Stimulated activated CD8-positive, alpha-beta memory T cell treated with anti-CD3 and anti-CD28 coated beads, Interleukin-4, amount 100 ng/mL, for 4 hours (primary cell): ENCODE measurements at places on chromosomes 4 and X.
A peak's percentile ranks its signal among the peaks of the same experiment; 100 is the strongest.

DNA sequence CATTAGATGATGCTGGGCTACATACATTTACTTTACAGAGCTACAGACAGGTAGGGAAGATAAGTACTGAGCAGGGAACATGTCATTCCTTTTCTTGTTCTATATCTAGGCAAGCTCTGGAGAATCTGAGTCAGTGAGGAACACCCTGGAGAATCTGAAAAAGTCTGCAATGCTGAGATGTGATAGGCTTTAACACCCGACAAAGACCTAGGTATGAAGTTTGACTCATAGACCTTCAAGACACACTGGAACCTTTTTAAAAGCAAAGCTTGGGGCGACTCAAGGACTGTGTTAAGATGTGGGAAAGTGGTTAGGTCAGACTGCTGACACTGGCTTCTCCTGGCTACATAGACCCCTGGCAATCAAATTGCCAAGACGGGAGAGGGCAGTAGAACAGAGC, 42.8 kb downstream of the OSTC start:
- no peak for DNase-seq

- DNase-seq, result no peak
These were observed 149.1 kb downstream of the PAPSS1 start for GRCh38 chr4:107570952-107571351.

- no peak for DNase-seq
These were observed 4.7 kb downstream of the RIPPLY1 start for GRCh38 chrX:106898462-106898861.

GRCh38 chr4:90906239-90906638, 779.0 kb downstream of the CCSER1 start:
- no peak for DNase-seq

DNA sequence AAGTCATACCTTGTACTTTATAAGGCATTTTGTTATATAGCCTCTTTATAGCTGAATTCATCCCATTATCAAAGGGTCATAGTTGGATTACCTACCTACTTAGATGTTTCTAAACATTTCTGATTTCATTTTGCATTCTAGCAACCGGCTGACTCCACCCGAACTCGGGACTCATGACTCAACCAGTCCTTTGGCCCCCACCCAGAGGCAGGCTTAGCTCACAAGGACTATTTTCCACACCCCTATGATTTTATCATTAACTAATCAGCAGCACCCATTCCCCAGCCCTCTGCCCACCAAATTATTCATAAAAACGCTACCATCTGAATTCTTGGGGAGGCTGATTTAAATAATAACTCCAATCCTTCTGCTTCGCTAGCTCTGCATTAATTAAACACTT, 79.9 kb upstream of the EGFL6 start:
- DNase-seq, result no peak

- DNase-seq, result no peak
These were observed 654 bp upstream of the DDIT4L start for GRCh38 chr4:100190643-100191600.

DNA sequence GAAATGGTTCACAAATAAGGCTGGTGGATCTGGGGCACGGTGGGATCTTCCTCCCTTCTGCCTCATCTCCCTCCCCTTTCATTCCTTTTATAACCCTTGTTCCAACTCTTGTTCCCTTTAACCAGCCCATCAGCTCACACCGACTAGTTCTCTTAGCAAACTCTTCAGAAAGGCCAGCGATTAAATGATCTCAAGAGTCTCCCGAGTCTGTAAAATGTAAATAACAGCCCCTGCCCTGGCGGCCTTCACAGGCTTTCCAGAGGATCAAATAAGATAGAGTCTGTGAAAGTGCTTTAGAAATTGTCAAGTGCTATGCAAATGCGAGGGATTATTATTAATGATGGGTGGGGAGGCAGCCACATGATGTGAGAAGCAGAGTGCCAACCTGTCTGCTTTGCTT, 27.1 kb downstream of the TSC22D3 start:
- no peak for DNase-seq

DNA sequence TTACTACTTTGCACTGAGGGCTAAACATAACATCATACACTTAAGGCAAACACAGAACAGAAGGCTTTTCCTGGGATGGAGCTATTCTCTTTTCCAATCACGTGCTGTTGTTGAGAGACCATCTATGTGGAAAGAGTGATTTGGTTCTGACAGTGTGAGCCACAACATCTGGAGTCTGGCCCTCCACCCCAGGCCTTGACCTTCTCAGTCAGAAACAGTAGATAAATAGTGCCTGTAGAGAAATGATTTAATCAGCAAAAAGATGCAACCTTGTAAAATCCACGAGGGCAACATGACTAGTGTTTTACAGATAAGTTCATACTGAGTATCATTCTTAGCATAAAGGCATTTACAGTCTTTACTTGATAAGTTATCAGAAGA, 10.8 kb upstream of the SFRP2 start:
- DNase-seq, result no peak

DNA sequence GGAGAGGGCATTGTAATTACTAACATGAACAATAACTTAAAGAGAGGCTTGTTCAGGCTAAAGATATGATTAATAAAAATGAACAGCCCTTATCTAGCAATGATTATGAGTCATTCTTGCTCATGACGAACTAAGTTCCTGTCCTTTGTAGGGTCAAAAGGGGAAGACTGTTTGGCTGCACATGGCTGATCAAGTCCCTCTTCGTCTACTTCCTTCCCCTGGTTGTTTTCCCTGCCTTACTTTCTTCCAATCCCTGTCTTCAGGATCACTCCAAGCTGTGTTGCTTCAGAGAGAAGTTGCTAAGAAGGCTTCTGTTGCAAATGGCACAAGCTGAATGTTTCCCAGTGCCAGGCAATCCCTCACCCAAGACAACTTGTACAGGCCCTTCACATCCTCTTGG, 115.0 kb upstream of the HS3ST1 start:
- no peak for DNase-seq

DNA sequence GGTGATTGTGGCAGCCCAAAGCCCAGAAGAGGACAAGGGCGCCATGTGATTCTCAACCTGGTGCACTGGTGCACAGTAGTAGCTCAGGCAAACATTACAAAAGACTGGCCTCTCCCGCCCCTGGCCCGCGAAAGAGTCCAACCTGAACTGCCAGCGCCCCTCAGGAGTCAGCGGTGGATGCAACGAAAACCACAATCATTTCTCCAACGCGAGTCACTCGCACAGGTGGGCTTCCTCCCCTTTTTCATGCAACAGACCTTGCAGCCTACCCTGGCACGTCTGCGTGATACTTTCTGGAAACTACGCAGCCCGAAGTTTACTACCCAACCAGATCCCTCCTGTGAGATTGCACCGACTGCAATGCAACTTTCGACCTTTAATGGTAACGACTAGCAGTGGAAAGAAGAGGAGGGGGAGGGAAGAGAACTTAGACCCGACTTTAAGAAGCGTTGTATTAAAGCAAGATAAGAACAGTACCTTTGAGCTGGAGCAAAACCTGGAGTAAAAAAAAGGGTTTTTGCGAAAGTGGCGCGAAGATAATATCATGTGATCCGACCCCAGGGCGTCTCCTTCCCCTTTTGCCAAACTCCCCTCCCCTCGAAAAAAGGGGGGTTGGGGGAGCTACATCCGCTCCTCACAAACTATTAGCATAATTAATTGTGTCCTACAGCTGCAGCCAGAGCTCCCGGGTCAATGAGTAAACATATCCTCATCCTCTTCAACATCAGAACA, 63.3 kb upstream of the CCDC160 start:
- DNase-seq, result no peak

DNA sequence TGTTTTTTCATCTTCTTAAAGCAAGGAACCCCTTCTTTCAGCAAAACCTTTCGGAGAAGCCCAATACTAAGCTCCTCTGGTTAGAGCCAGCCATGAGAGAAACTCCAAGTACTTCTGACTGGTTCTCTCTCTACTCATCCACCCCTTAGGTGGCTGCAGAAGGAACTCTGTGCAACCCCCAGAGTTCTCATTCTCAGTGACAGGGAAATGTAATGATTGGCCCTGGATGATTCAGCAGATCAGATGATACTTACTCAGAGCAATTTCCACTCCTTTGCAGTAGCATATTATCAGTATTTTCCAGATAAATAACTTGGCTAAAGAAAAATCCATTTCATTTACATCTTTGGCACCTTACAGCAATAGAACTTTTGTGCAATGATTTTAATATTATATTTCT, 3.2 kb downstream of the SPP1 start:
- no peak for DNase-seq

GRCh38 chrX:11881485-11882170, 123.6 kb downstream of the MSL3 start:
- no peak for DNase-seq

DNA sequence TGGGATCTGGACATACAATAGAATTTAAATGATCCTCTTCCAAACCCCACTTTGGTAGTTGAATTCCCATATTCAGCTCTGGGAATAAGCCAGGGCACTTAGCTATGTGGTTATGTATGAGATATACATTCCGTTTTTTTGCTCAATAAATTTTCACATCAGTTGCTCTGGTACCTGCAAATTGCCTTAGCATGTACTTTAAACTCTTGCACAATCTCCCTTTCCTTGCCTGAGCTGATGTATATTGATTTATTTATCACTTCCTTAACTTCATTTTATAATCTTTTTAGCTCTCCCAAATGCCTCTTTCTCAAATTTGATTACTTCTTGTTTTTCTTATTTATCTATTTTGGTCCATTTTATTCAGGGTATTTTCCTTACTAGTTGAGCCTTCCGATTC, 90.1 kb upstream of the AGA start:
- no peak for DNase-seq

DNA sequence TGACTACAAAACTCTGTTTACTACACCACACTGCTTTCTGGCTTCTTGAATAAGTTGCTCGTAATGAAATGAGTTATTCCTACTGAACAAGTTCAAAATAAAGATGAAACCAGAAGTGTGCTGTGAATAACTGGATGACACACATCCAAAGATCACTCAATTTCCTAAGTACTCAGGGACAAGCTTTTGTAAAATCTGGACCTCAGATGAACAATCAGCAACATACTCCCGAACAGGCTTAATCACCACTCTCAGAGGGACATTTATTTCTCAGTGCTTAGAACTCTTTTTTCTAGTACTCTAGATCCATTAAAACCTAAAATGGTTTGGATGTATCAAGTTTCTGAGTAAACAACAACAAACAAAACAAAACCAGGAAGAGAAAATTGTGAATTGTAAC, 61.5 kb upstream of the EXOC1L start:
- no peak for DNase-seq

DNA sequence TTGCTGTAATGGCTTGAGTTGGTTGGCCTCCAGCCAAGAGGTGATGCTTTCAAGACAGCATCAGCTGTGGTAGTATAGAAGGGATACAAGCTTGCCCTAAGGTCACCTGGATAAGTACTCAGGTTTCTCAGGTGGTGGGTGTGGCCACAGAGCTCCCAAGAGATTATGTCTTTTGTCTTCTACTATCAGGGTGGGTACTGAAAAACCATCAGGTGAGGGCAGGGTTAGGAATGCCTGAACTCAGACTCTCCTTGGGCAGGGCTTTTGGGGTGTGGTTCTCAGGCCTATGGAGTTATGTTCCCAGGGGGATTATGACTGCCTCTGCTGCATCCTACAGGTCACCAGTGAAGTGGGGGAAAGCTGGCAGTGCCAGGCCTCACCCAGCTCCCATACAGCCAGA, 654.6 kb upstream of the GALNT7 start:
- DNase-seq, result no peak

- DNase-seq, result no peak
These were observed 13.0 kb upstream of the KDR start for GRCh38 chr4:55138367-55138766.

DNA sequence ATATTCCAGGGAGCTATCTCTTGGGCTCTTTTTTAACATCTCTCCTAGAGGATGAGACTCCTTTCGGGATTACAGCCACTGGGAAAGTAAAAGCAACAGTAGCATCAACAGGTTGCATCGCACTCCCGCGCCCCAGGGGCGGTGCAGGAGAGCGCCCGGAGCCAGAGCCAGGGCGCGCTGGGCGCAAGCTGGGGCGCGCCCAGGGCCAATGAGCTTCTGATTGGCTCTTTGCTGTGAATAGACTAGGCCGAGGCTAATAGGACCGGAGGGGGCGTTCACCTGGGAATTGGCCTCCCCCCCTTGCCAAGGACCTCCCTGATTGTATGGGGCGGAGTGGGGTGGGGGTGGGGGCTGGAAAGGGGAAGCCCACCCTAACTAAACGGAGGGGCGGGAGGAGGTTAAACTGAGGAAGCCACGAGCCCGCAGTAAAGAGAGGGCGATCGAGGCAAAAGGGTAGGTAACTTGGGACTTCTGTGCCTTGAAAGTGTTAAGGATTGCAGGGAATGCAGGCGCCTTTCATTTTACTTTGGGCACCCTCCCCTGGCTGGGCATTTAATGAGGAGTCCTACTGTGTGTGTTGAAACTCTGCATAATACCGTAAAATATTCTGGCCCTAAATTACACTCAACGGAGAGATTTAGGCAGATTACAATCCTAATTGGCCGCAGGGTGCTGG, 1.1 kb upstream of the ATOH1 start:
- no peak for DNase-seq

- DNase-seq, result no peak
These were observed 206.2 kb downstream of the TENM3 start for GRCh38 chr4:182449186-182449929.

GRCh38 chrX:128691872-128692271, 639.7 kb upstream of the ACTRT1 start:
- DNase-seq, result no peak

GRCh38 chr4:128346054-128346716, 58.6 kb upstream of the PGRMC2 start:
- no peak for DNase-seq

- no peak for DNase-seq
These were observed 38.0 kb upstream of the GPR78 start for GRCh38 chr4:8541981-8542715.

- DNase-seq, result no peak
These were observed 2163.0 kb upstream of the AGA start for GRCh38 chr4:179605196-179605595.

- DNase-seq, result no peak
These were observed 3.0 kb downstream of the ANK2 start for GRCh38 chr4:113052379-113052951.

DNA sequence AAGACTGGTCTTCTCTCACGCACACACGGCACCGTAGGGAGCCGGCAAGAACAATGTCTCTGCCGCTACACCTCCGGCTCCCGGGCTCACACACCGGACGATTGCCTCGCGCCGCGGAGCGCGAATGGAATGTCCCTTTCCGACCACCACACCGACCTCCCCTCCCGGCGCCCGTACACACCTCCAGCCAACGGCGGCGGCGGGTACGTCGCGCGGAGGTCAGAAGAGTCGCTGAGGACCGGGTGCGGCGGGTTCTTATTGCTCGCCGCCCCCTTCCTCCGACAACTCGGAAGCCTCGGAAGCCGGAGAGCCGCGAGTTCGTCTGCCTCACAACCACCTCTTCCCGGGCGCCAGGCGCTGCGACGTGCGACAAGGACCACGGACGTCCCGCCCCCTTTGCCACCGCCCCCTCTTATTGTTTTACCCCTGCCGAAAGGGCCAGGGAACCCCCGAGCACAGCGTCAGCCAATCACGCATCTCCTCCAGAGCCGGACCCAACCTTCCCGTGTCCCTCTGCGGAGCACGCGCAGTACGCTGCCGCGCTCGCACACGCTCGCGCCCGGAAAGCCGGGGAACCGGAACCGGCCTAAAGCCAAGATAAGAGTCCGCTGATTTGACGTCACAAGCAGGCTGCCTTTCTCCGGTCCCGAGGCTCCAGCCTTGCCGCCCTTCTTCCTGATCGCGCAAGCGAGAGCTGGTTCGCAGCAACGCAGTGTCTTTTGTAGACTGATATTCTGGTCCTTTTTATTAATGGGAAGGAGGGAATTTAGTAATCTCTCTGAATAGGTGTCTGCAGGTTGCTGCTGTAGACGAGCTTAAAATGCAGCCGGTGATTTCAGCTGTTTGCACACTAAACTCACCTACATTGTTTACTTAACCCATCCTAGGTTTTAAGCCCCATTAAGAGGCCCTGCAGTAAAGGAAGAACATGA, at the start of gene G3BP2:
Gene G3BP2 (minus strand): TSS at position 385 of the 932 bp plus-strand sequence. CDS start 11,386 bp downstream, outside the sequence.
- DNase-seq, result peak; percentile 97

- DNase-seq, result no peak
These were observed 32.0 kb upstream of the BOD1L1 start for GRCh38 chr4:13659341-13660070.
